ENCODE measurements at places on chromosomes 7 and 10. TPM values are rescaled to one million over a fixed set of nuclear protein-coding genes. Genes with fewer than 3 reads are reported as not detected.

GNGT1 gene
- not detected for total RNA-seq

GIMAP7 gene
- not detected for total RNA-seq

LRRD1 gene
- not detected for total RNA-seq

- H3K27me3 ChIP-seq = peaks cover 15% of the 10 kb centered on the region
- H3K27ac ChIP-seq = no peak overlapping the region
- peaks cover 4% of the 10 kb centered on the region for H3K4me1 ChIP-seq
- DNase-seq = no peak
- no peaks in the 10 kb centered on the region for H3K36me3 ChIP-seq
Observed at GRCh38 chr10:17476073-17476472, 21.7 kb upstream of the ST8SIA6 start.

- H3K27me3 ChIP-seq = no peaks in the 10 kb centered on the region
- H3K27ac ChIP-seq = peak overlapping the region; percentile 22
- H3K36me3 ChIP-seq = peaks cover 24% of the 10 kb centered on the region
- no peak overlapping the region for H3K4me3 ChIP-seq
Observed at GRCh38 chr7:47546733-47547494, 35.0 kb downstream of the TNS3 start.

DNA sequence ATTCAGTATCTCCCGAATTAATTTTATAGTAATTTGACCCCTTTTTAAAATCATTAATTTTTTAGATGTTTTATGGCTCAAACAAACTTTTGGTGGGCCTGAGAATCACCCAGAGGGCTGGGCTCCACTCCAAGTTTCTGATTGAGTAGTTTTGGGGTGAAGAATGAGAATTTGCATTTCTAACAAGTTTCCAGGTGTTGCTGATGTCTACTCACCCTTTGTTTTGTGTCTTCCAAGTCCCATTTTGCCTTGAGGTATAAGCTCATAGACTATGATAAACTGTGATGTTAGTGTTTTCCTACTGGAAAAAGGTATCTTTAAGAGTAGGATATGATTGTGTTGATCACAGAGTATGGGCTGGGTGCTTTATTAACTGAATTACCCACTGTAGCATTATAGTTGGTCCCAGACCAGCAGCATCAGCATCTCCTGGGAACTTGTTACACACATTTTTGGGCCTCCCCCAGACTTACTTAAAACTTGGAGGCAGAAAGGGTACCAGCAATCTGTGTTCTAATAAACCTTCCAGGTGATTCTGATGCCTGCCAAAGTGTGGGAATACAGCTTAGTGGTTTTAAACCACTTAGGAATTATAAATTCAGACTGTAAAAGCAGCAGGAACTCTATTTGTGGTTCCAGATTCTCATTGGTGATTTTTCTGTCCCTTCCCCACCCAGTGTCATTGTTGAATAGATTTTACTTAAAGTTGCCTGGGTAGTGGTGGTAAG, 19.1 kb downstream of the ZNRF2 start:
- H3K27ac ChIP-seq = no peak overlapping the region
- no peaks in the 10 kb centered on the region for H3K36me3 ChIP-seq
- no peaks in the 10 kb centered on the region for H3K27me3 ChIP-seq
- DNase-seq = no peak
- no peaks in the 10 kb centered on the region for H3K4me1 ChIP-seq
- no peak overlapping the region for H3K4me3 ChIP-seq

DNA sequence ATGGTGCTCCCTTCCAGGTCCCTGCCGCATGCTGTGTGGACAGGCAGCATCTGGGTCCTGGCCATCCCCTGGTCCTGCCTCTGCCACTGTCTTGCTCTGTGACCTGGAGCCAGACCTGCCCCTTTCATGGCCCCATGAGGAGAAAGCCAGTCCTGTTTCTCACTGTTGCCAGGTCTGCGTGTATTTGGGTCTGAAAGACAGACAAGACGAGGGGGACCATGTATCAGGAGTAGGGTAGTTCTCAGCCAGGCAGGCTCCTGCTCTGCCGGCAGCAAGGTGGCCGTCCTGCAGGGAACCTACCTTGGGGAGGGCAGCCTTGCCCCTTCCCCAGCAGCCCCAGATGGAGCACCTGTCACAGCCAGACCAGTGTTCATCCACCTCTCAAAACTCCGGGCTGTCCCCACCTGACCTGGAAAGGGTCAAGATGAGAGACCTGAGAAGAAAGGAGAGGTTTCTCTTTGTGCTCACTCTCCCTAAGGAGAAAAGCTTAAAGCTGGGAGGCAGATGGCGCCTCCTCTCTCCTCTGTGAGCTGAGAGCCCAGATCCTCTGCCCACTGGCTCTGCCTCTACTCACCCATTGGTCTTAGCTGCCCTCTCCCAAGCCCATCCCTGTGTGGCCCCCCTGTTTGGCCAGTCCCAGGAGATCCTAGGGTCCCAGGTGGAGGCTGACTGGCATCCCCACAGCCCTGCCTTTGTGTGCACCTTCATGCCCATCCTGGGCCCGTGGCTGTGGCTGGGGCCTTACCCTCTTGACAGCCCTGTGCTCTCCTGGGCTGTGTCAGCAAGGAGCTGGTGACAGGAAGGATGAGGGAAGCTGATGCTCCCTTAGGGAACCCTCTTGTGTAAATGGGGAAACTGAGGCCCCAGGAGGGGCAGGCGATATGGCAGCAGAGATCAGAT, 116.1 kb upstream of the PCBD1 start:
- H3K36me3 ChIP-seq = no peaks in the 10 kb centered on the region
- DNase-seq = no peak

GRCh38 chr7:37920305-37920848, at the start of gene EPDR1:
EPDR1 (plus strand) TSS chr7:37920640; CDS start chr7:37920940, 300 bp downstream.
- H3K4me3 ChIP-seq = peak within 1 kb of the TSS; percentile 85
- DNase-seq = no peak
- H3K36me3 ChIP-seq = peaks cover 4% of the 10 kb centered on the region

GRCh38 chr10:72132854-72133253, 44.5 kb upstream of the SPOCK2 start:
- DNase-seq = no peak
- peaks cover 14% of the 10 kb centered on the region for H3K4me1 ChIP-seq
- no peaks in the 10 kb centered on the region for H3K27me3 ChIP-seq
- H3K27ac ChIP-seq = no peak overlapping the region
